Muscle of arm (tissue), 14 donors: ENCODE measurements at places on chromosomes 13 and 19. TPM values are rescaled to one million over a fixed set of nuclear protein-coding genes. Genes with fewer than 3 reads are reported as not detected.

Gene CYP2B6
- 0.09 TPM for polyA plus RNA-seq

Gene SOX1
- polyA plus RNA-seq: 0.08 TPM

Gene ADAMTS10
- polyA plus RNA-seq: 29.8 TPM

DNA sequence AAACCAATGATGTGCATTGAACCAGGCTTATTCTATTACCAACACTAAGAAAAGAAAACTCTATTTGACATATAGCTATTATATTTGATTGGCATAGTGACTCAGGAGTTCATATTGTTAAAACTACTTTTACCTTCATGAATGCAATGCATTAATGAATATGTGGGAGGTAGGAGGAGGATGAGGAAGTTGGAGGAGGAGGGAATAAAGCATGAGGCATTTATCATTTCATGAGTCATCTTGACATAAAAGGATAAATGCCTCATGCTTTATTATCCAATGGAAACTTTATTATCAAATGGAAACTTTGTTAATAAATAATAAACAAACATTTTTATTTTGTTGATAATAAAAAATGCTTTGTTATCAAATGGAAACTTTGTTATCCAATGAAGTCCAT is 116.5 kb downstream of the SPRY2 start:
- no peak for DNase-seq

DNA sequence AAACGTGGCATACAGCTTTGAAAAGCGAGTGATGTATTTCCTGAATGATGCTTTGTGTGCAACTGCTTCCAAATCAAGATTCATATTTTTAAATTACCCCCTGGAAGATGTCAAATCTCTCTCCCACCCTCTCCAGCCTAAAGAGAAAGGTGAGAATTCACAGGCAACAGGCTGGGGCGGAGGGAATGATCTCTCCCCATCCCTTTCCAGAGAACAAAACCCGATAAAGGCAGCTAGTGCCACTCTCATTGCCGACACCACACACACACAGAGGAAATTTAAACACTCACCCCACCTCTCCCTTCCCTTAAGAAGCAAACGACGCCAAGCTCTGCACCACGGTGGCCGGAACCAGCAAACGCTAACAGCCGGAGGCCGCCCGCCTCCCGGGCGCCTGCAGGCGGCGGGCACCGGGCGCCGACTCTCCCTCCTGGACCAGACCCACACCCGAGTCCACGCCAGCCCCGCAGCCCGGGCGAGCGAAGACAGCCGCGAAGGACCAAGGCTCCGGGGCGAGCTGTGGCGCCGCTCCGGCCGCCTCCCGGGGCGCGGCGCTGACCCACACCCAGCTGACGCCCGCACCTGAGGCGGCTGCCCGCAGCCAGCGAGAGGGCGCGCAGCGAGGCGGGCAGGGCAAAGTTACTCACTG is 477 bp downstream of the LNX2 start:
- DNase-seq: peak; percentile 25

- DNase-seq: no peak
Observed at GRCh38 chr19:853014-853585, 997 bp downstream of the ELANE start.

- DNase-seq: no peak
Observed at GRCh38 chr19:13797870-13798269, 2.6 kb downstream of the ZSWIM4 start.
